Progenitor cell of endocrine pancreas (in vitro differentiated cells): ENCODE measurements at places on chromosomes 7 and 10.
A peak's percentile ranks its signal among the peaks of the same experiment; 100 is the strongest.

DNA sequence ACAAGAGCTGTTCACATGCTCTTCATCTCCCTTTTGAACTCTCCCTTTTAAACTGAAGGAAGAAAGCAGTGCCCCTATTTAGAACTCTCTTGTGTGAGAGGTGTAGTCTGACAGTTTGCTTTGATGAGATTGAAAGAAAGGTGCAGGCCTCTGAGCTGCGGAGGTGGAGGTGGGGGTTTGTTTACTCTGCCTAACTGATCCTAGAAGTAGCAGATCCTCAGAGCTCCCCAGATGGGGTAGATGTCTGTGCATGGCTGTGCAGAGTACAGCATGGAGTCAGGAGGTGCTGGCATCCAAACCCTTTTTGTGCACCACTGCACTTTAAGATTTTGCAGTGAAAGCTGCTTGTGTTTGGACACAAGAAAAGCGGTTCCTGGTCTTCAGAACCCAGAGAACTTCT is 58.3 kb downstream of the MINDY4 start:
- no peak overlapping the region for H3K27ac ChIP-seq
- H3K36me3 ChIP-seq, result peaks cover 28% of the 10 kb centered on the region
- no peaks in the 10 kb centered on the region for H3K27me3 ChIP-seq

GRCh38 chr7:7176406-7177043 is 5.8 kb upstream of the C1GALT1 start:
- no peak overlapping the region for H3K4me3 ChIP-seq
- H3K27ac ChIP-seq, result peak overlapping the region; percentile 93
- peaks cover 15% of the 10 kb centered on the region for H3K4me1 ChIP-seq
- no peak for DNase-seq
- H3K36me3 ChIP-seq, result peaks cover 2% of the 10 kb centered on the region
- no peaks in the 10 kb centered on the region for H3K27me3 ChIP-seq

- H3K36me3 ChIP-seq, result peaks cover 14% of the 10 kb centered on the region
- no peak overlapping the region for H3K4me3 ChIP-seq
- peaks cover 19% of the 10 kb centered on the region for H3K4me1 ChIP-seq
- no peaks in the 10 kb centered on the region for H3K27me3 ChIP-seq
Measured at GRCh38 chr7:37218956-37219355, 229.7 kb downstream of the ELMO1 start.

DNA sequence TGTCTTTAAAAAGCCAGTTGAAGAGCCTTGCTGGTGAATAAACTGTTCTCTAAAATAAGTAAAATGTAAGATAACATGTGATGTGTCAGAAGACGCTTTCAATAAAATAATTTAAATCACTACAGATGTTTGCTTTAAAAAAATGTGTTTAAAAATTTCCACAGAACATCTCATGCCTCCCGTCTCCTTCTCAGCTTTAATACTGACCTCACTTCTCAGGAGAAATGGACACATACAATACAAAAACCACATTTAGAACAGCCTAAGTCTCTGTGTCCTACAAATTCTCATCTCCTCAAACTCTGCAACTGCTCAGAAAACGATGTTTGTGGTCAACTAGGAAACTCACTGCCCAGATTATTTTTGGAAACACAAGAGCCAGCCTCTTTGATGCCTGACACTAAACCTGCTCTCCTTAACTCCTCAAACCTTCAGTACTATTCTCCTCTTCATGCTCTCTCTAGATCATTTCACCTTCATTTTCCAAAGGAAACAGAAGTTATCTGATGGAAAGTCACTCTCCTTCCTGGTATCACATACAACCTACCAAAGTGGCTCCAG is 120.3 kb downstream of the ZNF438 start:
- H3K27ac ChIP-seq, result no peak overlapping the region
- no peak for DNase-seq
- no peak overlapping the region for H3K4me3 ChIP-seq
- no peaks in the 10 kb centered on the region for H3K27me3 ChIP-seq
- no peaks in the 10 kb centered on the region for H3K4me1 ChIP-seq

GRCh38 chr10:6920072-6921019 is 340.3 kb upstream of the PRKCQ start:
- peak overlapping the region; percentile 40 for H3K4me3 ChIP-seq
- H3K27ac ChIP-seq, result peak overlapping the region; percentile 88
- H3K36me3 ChIP-seq, result no peaks in the 10 kb centered on the region
- H3K4me1 ChIP-seq, result peaks cover 10% of the 10 kb centered on the region

DNA sequence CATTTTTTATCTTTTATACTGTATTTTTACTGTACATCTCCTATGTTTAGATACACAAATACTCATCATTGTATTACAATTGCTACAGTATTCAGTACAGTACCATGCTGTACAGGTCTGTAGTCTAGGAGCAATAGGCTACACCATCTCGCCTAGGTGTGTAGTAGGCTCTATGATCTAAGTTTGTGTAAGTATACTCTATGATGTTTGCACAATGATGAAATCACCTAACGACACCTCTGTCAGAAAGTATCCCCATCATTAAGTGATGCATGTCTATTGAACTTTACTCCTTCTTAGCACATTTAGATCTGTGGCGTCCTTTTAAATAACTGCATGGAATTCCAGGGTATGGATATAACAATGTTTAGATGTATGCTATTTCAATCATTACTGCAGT is 112.0 kb downstream of the SNX10 start:
- no peak overlapping the region for H3K4me3 ChIP-seq
- peaks cover 11% of the 10 kb centered on the region for H3K4me1 ChIP-seq
- no peak for DNase-seq
- H3K27ac ChIP-seq, result no peak overlapping the region
